ENCODE measurements at places on chromosomes 6 and 20.

GRCh38 chr20:25487306-25487705 is 79.8 kb downstream of the GINS1 start:
- no peak for DNase-seq

DNA sequence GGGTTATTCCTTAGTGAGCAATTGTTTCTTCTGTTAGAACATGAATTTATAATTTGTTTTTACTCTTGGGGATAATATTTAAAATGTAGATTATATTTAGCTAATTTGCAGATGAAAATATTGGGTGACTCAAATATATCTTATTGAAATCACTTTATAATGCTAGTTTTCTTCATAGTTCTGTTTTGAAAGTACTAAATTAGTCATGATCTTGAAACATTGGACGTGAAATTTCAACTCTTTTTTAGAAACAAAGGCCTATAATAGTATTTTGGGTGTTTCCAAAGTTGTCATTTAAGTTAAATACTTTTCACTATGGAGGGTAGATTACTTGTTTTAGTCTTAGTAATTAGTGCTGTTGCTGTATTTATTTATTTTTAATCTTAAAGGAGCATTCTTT is 250.9 kb downstream of the UTRN start:
- no peak for DNase-seq

GRCh38 chr20:34415079-34415478 is 52.0 kb downstream of the ITCH start:
- no peak for DNase-seq

DNA sequence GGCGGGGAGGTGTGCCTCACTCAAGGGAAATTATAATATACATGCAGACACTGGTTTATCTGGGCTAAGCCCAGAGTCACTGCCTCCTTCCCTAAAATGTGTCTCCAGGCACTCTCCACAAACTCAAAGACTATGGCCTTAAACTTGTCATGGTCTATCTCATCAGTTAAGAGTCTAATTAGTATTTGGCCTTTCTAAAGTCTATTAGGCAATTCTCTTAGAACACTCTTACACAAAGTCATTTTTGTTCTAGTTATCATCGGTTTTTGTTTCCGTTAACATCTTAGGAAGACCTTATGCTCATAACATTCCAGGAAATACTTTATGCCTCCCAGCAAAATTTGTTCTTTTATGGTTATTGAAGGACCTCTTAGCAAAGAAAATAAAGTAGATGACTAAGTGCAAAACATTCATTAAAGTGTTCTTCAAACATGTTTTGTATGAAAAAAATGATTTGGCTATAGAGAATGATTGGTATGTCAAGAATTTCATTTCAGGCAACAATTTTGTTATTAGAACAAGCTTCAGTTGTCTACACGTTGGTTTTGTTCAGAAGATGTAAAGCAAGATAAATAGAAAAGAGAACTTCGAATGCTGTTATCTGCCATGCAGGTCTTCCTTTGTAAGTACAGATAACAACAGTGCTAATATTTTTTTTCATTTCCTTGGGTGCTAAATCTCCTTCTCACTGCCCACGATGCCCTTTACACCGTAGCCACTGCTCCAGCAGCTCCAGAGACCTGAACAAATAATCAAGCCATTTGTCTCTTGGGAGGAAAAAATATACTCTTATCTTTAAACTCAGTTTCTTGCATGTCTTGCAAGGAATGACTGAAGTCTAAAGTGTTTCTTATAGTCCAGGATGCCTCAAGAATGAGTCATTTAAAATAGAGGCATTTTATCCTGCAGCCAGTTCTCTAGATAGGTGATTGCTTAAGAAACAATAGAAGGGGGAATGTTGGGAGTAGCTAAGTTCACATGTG is 170.4 kb downstream of the HTR1B start:
- DNase-seq: no peak

DNA sequence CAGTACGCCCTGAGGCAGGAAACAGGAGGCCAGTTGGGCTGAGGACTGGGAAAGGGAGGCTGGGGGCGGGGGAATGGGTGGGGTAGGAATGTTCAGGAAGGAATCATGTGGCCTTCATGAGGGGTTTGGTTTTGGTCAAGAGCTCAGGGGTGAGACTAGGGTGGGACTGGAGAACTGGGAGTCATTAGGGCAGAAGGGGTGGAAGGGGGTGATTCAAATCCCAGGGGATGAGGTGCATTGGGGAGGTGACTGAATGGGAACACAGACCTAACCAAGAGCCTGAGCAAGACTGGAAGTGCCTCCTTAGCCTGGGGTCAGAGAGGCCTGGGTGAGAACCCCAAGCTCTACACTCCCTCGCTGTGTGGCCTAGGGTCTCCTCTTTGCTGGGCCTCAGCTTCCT is 86.8 kb downstream of the DLGAP4 start:
- no peak for DNase-seq

DNA sequence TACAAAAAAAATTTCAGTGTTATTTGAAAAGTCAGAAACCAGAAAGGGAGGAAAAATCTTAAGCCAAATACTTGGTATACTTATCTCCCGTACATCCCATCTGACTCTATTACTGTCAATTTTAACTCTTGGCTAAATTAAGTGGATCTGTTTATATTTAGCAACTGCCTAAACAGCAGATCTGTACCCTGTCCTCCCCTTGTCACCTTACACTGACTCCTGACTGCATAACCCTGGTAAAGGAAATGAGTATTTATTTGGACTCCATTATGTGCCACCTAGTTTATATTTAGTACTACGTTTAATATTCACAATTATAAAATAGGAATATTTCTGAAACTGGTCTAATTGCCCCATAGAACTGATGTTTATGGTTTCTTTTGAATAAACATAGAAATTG is 730.2 kb upstream of the GJE1 start:
- no peak for DNase-seq

Data from substantia nigra (tissue), 51 donors.